ENCODE measurements at places on chromosomes 11 and 22.

GRCh38 chr11:19828382-19829108 lies 115.9 kb downstream of the NAV2 start:
- DNase-seq = no peak

- no peak for DNase-seq
These were observed 452 bp downstream of the MACROD1 start for GRCh38 chr11:64165481-64165841.

- DNase-seq = no peak
These were observed 6.0 kb upstream of the OR52E6 start for GRCh38 chr11:5847711-5848110.

- DNase-seq = no peak
These were observed 355.0 kb upstream of the CTSC start for GRCh38 chr11:88692306-88693086.

- no peak for DNase-seq
These were observed 5.1 kb upstream of the SCARF2 start for GRCh38 chr22:20442485-20443284.

DNA sequence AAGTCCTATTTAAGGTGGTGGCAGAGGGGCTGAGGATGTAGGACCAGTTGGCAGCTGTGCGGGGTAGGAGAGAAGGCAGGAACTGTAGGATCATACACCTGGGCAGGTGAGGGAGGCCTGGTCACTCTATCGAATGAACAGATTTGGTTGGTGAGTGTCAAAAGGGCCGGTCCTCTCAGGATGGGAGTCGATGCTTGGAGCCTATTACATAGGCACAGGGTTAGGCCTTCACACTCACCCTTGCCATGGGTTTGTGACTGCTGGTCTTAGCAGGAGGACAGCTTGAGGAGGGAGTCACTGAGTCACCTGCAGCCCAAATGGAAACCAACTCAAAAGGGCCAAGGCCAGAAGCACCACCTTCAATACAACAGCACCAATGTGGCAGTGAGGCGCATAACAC lies 80.2 kb upstream of the NARS2 start:
- no peak for DNase-seq

GRCh38 chr11:123448823-123449222 lies 18.8 kb downstream of the GRAMD1B start:
- DNase-seq = no peak

- DNase-seq = no peak
These were observed 14.4 kb downstream of the IL18BP start for GRCh38 chr11:72012897-72013721.

DNA sequence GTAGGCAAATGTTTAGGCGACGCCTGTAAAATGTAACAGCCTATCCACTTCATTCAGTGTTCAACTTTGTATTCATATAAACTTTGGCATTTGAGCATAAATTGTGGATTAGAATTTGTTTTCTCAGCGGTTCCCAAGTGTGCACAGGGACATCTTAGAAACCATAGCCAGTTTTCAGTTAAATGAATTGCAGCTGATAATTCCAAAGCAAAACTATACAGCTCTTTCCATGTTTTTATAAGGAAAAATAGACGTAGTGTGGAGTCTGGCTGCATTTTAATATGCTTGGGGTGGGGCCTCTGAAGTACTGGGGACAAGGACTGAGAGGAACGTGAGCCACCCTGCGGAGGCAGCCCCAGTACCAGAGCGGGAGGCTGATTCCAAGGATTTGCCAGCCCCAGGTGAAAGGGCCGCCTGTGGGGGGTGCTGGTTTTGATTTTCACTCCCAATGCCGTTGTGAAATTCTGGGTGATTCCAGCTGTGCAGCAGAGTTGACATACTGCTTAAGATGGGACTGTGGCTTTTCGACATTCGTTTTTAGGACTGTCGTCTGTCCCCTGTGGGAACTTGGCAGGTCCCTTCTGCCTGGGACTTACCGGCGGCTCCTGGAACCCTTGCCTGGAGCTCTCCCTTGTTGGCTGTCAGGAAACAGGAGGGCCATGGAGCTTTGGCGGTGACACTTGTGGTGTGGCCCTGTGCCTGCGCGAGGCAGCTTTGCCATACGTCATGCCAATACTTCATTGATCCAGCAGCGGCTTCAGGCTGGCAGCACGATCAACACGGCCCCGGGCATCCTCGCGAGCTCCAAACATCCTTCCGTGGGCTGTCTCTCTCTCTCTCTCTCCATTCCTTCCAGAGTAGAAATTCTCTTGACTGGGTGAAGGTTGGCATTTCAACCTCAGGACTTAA lies 370.9 kb downstream of the TBC1D22A start:
- no peak for DNase-seq

GRCh38 chr11:69704508-69705253 lies 859 bp upstream of the FGF19 start:
- no peak for DNase-seq

- DNase-seq = no peak
These were observed 121.3 kb downstream of the PKNOX2 start for GRCh38 chr11:125285844-125286243.

- DNase-seq = no peak
These were observed 43.2 kb upstream of the FADD start for GRCh38 chr11:70159627-70160570.

GRCh38 chr11:74276581-74276980 lies 34.9 kb downstream of the P4HA3 start:
- no peak for DNase-seq

- DNase-seq = no peak
These were observed 4.6 kb downstream of the TMEM225 start for GRCh38 chr11:123880912-123881311.

GRCh38 chr22:24327832-24328231 lies 57.2 kb downstream of the SPECC1L start:
- DNase-seq = no peak

GRCh38 chr11:87957961-87958360 lies 217.3 kb downstream of the RAB38 start:
- no peak for DNase-seq

- no peak for DNase-seq
These were observed 62.5 kb upstream of the SORL1 start for GRCh38 chr11:121389651-121390050.

DNA sequence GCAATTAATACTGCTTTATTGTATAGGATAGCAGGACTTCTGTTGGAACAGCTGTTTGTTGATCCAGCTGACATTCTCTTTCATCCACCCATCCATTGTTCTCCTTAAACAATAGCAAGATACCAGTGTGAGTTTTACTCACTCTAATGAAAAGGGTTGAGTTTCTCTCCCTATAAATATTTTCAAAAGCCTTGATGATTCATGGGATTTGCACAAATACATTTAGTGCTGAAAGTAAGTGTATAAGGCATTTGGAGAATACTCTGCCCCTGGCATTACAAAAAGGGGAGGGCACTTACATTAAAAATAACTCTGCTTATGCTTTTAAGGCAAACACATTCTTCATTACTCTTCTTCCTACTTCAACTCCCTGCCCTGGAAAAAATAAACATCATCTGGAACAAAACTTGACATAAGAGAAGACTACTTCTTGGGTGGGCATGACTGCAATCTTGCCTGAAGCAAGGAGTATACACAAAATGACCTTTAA lies 634.9 kb downstream of the METTL15 start:
- DNase-seq = no peak

DNA sequence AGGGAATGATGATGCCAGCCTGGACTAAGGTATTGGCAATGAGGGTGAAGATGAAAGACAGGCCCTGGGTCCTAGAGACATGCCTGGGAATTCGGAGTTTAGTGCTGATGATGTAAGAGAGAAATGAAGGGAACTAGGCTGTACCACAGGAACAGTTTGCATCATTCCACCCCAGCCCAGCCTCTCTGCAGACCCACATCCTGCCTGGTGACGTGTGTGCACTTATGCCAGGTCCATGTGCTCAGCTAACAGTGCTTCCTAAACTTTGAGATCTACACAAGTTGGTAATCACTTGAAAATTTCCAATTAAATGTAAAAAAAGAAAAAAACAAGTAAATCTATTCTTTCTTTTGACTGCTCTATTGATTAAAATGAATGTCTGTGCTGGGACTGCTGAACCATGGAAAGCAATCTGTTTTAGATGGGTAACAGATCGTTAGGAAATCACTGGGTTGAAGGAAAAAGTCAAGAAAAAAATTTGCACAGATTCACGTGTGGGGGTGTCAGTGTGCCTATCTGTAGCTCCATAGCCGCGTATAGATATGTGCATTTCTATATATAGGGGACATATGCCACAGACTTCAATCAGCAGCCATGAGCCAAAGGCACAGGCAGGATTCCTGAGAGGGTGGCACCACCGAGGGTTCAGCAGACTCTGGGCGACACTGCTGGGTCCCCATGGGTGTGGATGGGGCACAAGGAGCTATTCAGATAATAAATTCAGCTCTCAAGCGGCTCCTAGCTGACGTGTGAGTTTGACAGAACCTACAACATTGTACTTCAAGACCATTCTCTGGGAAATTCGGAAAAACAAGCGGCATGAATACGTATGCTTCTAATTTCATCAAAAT lies 131.1 kb upstream of the OPCML start:
- DNase-seq = no peak

Measured in CD4-positive, alpha-beta T cell treated with Interleukin-12 subunit alpha and Interleukin-12 subunit beta, for 1 hour (primary cell).